ENCODE measurements at places on chromosomes 3 and 15. TPM values are rescaled to one million over a fixed set of nuclear protein-coding genes. Genes with fewer than 3 reads are reported as not detected.

MEIS2 gene
- total RNA-seq, result 79.9 TPM

GABRA5 gene
- total RNA-seq, result not detected

IL12A gene
- total RNA-seq, result not detected

TRAIP gene
- 5.3 TPM for total RNA-seq

AMOTL2 gene
- total RNA-seq, result 195 TPM

ROPN1 gene
- not detected for total RNA-seq

TTC21A gene
- 8.7 TPM for total RNA-seq

IGDCC3 gene
- total RNA-seq, result 0.48 TPM

GRIP2 gene
- total RNA-seq, result 0.18 TPM

ZNF860 gene
- 0.55 TPM for total RNA-seq
